ENCODE measurements at places on chromosomes 4 and X.

GRCh38 chr4:84796394-84796793 is 170.1 kb downstream of the WDFY3 start:
- DNase-seq: no peak

GRCh38 chr4:5965225-5965624 is 53.0 kb downstream of the C4orf50 start:
- no peak for DNase-seq

DNA sequence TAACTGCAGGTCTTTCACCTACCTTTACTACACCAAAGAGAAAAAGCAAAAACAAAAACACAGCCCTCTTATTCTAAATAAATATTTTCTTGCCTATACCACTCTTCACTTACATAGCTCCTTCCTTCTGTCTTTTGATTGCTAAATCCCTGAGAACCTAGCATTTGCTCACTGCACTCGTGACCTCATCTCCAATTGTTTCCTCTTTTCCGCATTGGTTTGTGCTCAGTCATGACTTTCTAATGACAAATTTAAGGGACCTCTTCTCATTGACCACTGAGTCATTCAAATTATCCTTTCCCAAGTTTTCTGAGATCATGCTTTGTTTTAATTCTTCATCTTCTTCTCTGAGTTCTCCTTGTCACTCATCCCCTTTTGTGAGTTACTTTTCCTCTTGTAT is 1697.1 kb downstream of the STIM2 start:
- DNase-seq: no peak

DNA sequence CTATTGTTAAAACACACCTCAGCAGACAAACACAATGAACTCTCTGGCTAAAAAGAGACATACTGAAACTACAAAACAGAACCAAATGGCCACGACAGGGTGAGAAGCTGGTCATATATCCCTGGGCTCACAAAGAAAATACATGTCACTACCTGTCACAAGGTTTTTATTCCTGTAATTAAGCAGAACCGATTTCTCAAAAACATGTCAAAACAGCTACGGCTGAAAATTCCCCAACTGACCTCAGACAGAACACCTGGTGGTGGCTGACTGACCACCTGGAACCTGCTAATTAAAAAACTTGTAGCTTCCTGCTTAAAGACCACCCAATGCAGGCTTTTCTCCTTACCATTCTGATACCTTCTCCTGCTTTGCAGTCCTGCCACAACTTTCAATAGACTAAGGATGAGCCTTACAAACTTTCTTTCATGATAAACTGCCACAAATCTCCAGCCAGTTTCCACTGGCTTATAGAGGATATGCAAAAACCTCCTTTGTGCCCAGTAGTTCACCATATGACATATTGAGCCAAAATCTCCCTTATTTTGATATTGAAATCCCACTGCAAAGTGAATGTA is 571.9 kb downstream of the SPOCK3 start:
- DNase-seq: no peak

All from body of pancreas (tissue), 4 donors.